ENCODE measurements at places on chromosomes 3 and 15.

DNA sequence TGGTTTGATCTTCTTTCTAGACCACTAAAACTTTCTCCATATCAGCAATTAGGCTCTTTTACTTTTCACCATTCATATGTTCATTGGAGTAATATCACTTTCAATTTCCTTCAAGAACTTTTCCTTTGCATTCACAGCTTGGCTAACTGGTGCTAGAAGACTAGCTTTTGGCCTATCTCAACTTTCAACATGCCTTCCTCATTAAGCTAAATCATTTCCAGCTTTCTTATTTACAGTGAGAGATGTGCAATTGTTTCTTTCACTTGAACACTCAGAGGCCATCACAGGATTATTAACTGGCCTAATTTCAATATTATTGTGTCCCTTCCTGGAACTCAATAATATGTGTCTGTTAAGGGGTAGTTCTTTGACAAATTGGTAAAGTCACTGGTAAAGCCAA, 42.8 kb upstream of the PLOD2 start:
- DNase-seq = no peak

DNA sequence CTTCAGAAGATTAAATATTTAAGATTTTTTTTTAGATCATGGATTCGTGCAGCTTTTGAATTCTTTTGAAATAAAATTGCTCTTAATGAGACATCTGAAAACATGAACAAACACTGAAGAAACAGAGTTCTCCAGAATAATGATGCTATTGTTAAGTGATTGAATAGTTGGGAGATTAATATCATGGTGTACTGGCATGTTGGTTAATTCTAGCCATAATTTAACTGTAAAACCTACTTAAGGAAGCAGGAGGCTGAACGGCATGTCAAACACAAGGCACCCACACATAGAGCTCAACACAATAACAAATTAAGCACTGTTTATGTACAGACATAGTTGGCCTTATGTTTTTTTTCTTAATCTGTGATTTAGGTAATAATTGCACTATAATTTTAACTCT, 185.6 kb downstream of the RBMS3 start:
- no peak for DNase-seq

DNA sequence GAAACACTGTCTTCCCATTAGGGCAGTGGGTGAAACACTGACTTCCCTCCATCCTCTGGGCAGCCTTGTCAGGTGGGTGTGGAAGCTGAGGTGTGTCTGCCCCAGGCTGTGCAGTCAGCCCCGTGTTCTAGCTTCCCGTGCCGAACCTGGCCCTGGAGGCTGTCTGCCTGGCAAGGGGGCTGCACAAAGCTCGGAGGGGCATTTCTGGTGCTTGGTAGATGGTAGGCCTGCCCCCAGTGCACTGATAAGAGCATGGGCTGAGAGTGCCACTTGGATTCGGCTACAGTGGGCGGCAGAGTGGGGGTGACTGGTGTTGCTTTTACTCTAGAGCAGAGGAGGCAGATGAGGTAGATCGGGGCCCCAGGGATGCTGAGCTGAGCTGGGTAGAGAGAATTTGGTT, 21.3 kb downstream of the IGF1R start:
- DNase-seq = no peak

- DNase-seq = no peak
Observed at GRCh38 chr3:195238081-195238571, 32.8 kb downstream of the XXYLT1 start.

DNA sequence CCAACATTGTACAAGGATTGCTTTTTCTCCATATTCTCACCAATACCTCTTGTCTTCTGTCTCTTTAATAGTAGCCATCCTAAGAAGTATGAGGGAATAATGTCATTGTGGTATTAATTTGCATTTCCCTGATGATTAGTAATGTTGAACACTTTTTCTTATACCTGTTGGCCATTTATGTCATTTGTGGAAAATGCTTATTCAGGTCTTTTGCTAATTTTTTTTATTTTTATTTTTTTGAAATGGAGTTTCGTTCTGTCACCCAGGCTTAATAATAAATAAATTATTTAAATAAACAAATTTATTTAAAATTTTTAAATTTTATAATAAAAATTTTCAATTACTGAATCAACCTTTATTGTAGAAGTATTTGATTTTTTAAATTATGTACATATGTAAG, 37.1 kb downstream of the REC114 start:
- DNase-seq = no peak

DNA sequence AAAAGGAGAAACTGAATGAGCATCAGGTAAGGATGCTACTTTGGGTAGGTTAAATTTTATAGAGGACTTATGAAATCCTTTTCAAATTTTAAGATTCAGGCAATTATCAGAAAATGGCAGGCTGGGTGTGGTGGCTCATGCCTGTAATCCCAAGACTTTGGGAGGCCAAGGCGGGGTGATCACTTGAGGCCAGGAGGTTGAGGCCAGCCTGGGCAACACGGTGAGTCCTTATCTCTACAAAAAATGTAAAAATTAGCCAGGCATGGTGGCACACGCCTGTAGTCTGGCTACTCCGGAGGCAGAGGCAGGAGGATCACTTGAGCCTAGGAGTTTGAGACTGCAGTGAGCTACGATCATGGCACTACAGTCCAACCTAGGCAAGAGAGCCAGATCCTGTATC, 23.1 kb downstream of the DCUN1D1 start:
- DNase-seq = no peak

GRCh38 chr3:143843587-143843986, 4.7 kb downstream of the SLC9A9 start:
- no peak for DNase-seq

GRCh38 chr3:112635674-112636073, 5.3 kb downstream of the CCDC80 start:
- peak; percentile 79 for DNase-seq
